ENCODE measurements at places on chromosomes 7 and 10. TPM values are rescaled to one million over a fixed set of nuclear protein-coding genes. Genes with fewer than 3 reads are reported as not detected.

Gene CYP2E1
- 1.5 TPM for polyA plus RNA-seq

DNA sequence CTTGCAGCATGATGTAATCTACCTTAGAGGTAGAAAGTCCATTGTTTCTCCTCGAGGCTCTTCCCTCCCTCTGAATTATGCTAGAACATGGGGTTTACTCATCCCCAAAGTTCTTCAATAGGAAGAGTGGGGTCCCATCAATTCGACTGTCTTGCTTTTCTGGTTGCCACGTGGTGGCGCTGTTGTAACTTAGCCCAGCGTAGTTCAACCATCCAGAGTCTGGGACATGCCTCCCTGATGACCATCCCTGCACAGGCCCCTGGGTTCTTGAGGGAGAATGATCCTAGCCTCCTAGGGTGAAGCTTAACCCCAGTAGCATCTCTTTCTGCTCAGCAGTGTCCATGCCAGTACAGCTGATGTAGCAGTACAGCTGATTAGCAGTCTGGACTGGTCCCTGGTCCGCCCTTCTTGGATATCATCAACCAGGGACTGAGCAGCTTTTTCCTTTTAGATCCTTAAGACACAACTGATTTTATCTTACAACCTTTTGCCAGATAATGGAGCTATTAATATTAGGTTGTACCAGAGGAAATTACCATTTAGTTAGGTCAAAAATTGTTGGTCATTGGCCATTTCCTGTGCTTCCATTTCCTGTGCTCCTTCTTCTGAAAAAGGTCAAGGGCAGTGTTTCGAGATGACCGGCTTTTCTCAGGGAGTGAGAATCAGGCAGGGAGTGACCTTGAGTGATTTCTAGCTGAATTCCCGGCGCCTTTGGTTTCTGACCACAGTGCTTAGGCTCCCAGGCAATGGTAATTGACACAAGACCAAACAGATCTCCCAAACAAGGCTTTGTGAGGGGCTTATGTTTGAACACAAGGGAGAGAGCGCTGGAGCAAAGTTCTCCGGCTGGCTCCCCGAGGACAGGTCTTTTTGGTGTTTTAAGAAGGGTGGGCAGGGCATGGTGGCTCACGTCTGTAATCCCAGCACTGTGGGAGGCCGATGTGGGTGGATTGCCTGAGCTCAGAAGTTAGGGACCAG, 65.4 kb downstream of the TACC2 start:
- peak; percentile 43 for DNase-seq

Gene ELFN1
- polyA plus RNA-seq = 4.0 TPM

DNA sequence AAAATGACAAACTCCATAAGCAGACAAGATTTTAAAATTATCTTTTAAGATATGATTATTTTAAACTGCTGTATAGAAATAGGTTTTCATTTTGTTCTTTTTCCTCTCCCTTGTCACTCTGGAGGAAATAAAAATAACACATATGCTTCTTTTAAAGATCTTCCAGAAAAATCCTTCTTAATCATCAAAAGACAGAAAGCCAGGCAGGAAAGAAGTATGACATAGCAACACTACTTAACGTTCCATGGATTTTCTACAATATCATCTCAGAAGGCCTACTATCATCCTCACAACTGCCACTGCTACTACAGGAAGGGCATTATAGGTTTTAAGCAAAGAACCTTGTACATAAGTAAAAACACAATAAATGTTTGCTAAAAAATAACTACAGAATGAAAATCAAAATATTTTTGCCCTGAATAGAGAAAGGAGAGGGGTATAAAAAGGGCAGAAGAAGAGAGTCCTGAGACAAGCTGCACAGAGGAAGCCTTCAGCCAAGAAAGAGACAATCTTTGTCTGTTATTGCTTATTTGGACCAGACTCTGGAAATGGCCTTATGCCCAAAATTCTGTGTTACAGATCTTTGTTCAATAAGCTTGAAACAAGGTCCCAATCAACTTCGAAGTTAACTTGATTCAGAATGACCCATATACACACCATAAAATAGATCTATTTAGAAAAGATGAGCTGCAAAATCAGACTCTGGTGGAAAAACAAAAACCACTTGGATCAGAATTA, 67.8 kb downstream of the ABI1 start:
- no peak for DNase-seq
